ENCODE measurements at places on chromosomes 16 and 17.

DNA sequence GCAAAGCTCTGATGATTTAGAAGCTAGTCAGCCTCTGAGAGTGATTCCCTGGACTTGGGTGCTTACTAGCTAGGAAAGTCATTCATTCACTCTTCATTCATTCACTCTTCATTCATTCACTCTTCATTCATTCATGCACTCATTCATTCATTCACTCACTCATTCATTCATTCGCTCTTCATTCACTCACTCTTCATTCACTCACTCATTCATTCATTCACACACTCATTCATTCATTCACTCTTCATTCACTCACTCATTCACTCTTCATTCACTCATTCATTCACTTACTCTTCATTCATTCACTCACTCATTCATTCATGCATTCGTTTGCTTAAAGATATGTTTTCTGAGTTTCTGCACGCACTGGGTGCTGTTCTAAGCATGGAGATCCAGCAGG is 292.7 kb upstream of the TNRC6C start:
- no peak for DNase-seq

DNA sequence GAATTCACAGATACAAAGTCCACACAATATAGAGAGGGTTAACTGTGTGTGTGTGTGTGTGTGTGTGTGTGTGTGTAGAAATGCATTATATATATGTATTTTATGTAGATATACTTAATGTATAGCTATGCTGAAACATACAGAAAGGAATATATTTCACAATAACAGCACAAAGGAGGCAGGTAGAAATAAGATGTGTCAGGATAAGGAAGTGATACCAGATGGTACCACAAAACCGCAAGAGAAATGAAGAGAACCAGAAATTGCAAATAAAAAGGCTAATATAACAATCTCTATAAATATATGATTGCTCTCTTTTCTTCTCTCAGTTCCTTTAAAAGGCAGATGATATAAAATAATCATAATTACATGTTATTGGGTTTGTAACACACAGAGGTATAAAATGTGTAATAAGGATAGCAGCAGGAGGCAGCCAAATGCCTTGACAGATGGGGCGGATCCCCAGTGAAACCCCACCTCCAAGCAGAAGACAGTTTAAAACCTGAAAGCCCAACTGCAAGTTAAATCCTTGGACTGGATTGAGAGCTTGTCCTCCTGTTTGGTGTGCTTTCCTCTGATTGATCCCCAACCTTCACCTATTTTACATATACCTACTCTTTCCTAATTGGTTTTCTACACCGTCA is 365.4 kb upstream of the C16orf82 start:
- DNase-seq = no peak

DNA sequence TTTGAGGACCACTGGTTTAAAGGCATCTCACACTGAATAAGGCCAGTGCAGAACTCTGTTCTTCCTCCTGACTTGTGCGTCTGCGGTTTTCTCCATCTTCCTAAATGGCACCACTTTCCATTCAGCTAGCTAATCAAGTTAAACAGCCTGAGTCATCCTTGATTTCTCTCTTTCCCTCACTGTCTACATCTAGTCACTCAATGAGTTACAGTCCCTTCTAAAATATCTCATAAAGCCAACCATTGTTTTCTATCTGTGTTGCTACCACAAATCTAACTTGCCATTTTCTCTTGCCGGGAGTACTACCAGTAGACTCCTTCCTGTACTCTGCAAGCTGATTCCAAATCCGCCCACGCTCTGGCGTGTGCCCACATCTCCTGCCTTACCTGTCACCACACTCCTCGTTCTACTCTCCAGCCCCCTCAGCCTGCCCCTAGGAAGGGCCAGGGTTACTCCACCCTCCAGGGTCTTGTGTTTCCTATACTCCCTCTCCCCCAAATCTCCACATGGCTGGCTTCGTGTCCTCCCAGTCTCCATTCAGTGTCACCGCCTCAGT is 324.5 kb downstream of the SNX29 start:
- DNase-seq = no peak

GRCh38 chr17:69473841-69474831 is 59.6 kb downstream of the MAP2K6 start:
- no peak for DNase-seq

GRCh38 chr17:6799738-6800137 is 23.7 kb downstream of the FBXO39 start:
- DNase-seq = no peak

GRCh38 chr17:5629128-5629527 is 44.8 kb upstream of the NLRP1 start:
- no peak for DNase-seq

- DNase-seq = no peak
Observed at GRCh38 chr17:47990962-47991731, 20.2 kb downstream of the CDK5RAP3 start.

DNA sequence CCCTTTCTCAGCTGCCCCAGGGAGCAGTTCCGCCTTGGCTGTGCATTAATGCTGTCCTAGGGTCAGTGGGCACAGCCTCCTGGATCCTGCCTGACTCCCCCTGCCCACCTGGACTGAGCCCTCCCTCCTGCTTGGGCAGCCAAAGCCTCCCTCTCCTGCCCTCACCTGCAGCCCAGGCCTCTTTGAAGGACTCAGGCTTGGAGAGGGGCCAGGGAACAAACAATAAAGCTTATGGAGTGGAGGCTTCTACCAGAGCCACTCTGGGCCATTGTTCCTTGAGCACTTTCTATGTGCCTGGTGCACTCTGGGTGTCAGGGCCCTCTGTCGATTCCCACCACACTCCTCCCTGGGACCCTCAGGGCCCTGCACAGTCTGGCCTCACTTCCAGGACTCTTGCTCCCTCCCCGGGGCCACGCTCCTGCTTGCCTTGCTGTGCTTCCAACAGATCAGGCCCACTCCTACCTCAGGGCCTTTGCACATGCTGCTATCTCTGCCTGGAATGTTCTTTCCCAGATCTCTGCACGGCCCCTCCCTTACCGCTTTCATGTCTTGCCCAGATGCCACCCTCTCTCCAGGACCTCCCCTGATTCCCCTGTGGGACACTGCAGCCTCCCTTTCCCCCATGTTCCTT is 5.0 kb downstream of the KCNJ12 start:
- DNase-seq = no peak

- DNase-seq = no peak
Observed at GRCh38 chr16:14095883-14096551, 24.9 kb downstream of the MRTFB start.

GRCh38 chr17:71741836-71742235 is 379.0 kb upstream of the SOX9 start:
- DNase-seq = no peak

DNA sequence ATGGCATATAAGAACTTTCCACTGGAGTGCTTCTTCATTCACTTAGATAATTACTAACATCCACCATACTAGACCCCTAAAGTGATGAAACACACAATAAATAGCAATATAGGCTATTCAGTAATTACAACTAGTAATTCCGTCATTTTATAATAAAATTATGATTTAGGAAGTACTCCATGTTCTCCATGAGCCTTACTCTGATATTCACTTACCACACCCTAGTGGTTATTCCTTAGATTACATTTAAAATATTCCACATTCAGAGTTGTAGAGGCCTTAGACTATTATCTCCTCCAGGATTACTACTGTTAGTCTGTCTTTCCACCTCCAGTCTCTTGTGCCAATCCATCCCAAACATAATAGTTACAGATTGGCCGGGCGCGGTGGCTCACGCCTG is 62.4 kb downstream of the STH start:
- DNase-seq = no peak

- DNase-seq = peak; percentile 30
Observed at GRCh38 chr16:30526137-30526822, at the start of gene ZNF768. ZNF768 (minus strand) TSS chr16:30526566; CDS start chr16:30526413, 153 bp downstream.

- no peak for DNase-seq
Observed at GRCh38 chr17:27743281-27743885, 56.9 kb downstream of the NOS2 start.

GRCh38 chr17:72861811-72862210 is 230.7 kb downstream of the SLC39A11 start:
- no peak for DNase-seq

- no peak for DNase-seq
Observed at GRCh38 chr16:84834403-84834772, 14.6 kb downstream of the CRISPLD2 start.

- peak; percentile 72 for DNase-seq
Observed at GRCh38 chr16:57576429-57576870, 34.0 kb downstream of the ADGRG5 start.

DNA sequence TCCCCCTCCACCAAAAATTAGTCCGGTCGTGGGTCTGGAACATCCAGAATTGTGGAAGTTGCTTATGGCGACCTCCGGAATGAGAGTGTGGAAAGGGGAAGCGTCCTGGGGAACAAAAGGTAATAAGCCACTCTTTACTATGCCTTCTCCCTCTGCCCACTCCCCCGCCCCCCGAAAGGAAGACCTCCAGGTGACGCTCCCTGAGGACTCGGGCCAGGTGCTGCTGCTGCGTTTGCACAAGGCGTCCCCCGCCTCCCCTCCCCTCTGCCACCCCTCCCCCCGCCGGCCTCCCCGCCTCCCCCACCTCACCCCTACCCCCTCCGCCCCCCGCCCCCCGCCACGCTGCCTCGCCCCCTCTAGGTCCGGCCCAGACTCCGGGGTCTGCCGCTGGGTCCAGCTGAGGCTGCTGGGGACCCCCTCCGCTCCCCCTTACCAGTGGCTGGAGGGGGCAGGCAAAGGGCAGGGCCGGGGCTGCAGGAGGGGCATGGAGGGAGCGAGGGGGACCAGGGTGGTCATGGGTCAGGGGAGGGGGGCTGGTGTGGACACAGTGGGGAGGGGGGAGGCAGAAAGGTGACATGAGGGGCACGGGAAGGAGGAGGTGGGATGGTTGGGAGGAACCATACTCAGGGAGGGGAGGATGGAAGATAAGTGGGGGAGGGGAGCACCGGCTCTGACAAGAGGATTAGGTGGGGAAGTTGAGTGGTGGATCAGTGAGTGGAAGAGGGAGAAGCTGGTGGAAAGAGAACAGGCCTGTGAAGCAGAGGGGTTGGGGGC is 23.6 kb downstream of the ALOX12B start:
- no peak for DNase-seq

DNA sequence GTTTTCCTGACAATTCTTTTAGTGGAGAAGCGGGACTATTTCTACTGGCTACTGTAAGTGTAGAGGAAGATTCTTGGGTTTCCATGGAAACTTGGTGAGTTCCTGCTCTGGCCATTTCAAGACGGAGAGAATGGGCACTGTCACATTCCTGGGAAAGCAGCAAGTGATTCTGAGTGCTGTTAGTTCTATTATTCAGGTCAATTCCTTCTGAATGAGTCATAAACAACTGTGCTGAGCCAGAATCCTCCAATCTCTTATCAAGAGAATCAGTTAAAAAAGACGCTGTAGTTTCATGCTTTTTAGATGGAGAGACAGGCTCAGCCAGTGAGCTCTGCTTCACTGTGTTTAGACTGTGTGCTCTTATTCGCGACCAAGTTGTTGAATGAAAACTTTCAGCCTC is 19.6 kb downstream of the AKAP10 start:
- DNase-seq = no peak

DNA sequence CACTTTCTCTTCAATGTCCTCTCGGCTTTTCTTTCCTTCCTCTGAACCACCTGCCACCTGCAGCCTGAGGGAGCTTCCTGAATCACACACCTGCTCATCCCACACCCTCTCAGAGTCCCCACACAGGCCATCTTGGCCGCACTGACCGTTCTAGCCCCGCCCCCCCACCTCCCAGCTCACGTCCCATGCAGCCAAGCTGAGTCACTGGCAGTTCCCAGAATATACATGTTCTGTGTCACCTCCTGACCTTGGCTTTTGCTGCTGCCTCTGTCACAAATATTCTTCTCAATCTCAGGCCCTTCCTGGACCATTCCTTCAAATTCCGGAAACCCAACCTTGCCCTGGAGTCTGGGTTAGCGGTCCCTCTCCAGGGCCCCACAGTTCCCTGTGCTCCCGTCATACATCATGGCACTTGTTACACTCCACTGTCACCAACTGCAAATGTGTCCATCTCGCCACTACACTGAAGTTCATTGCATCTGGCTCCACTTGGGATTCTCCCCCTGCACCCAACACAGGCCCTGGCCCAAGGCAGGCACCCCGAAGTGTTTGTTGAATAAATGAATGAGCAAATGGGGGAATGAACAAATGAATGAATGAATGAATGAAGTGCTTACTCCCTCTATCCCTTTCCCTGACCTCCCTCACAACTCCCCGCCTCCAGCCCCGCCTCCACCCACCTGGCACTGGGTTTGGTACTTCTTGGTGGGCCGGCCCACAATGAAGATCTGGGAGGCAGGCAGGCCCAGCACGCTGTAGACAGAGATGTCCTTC is 12.8 kb downstream of the PIMREG start:
- no peak for DNase-seq

DNA sequence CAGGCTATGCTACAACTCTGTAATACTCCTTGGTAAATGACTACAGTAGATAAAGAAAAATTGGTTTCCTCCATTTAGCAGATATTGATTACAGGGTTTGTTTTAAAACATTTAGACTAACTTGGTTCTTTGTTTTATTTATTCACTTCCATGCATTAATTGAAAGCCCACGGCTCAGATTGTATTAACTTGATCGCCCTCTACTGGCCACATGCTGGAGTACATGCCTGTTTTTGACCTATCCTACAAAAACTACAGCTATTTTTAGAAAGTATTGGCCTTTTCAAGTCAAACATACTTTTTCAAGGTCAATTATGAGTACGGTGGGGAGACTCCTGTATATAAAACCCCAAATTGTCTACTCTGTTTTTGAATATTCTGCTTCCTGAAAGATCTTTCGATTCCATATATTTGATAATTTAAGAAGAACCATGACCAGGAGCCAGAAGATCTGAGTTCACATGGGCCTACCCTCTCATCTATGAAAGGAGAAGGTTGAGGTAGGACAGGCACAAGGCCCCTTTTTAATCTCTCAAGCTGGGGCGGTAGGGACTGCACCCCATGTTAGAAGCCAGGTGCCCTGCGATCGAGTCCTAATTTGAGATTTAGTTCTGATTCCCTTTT is 51.8 kb downstream of the CA10 start:
- no peak for DNase-seq

DNA sequence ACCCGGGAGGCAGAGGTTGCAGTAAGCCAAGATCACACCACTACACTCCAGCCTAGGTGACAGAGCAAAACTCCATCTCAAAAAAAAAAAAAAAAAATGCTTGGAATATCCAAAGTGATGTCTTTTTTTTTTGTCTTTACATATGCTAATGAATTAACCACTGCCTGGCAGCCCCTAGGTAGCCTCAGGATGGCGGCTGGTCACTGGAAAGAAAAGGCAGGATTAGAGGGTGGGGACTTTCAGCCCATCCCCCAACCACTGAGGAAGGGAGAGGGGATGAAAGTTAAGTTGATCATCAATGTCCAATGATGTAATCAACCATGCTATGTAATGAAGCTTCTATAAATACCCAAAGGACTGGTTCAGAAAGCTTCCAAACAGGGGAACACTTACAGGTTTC is 26.8 kb downstream of the RNF157 start:
- no peak for DNase-seq

- no peak for DNase-seq
Observed at GRCh38 chr17:73272906-73273218, 11.2 kb upstream of the CPSF4L start.

GRCh38 chr17:42944211-42944610 is 20.0 kb downstream of the AARSD1 start:
- no peak for DNase-seq

GRCh38 chr17:77371117-77371887 is 230.5 kb downstream of the SEC14L1 start:
- no peak for DNase-seq
